Breast epithelium (tissue), 4 donors: ENCODE measurements at places on chromosomes 11 and 22. TPM values are rescaled to one million over a fixed set of nuclear protein-coding genes. Genes with fewer than 3 reads are reported as not detected.

DNA sequence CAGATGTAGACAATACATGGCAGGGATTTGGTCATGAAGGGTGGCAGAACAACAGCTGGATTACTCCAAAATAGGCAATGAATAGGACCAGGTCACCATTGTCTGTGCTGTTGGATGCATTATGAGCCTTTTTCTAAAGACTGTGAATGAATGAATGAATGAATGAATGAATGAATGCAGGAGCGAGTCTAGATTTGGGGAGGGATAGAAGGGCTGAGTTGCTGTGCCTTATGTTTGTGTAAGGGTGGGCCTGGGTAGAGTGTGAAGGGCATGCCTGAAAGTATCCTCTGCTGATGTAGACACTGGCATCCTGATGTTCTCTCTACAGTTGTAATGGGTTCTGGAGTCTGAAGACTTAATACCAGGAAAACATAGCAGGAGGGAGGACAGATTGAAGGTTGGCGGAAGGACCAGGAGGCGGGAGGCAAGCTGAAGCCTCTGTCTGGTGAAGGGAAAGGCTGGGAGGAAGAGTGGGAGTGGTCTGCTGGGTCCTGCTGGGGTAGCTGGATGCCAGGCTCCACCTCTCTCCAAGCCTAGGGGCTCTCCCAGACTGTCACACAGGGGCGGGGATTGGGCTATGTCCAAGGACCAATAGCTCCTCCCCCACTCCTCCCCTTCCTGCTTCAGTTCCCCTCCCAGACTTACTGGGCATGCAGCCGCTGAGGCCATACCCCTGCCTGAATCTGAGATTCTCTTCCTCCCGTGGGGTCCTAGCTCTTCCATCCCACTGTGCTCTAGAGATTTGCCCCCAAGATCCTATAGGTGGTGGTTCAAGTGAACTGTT, 4.8 kb downstream of the TRIM3 start:
- H3K27me3 ChIP-seq: no peaks in the 10 kb centered on the region
- H3K27ac ChIP-seq: peak overlapping the region; percentile 71
- peak; percentile 68 for DNase-seq
- H3K4me3 ChIP-seq: no peak overlapping the region

GRCh38 chr22:48908547-48908946, 919.1 kb downstream of the BRD1 start:
- no peaks in the 10 kb centered on the region for H3K36me3 ChIP-seq
- H3K27ac ChIP-seq: no peak overlapping the region
- no peak overlapping the region for H3K4me3 ChIP-seq
- H3K4me1 ChIP-seq: no peaks in the 10 kb centered on the region

GRCh38 chr22:20111689-20112622, 3.9 kb upstream of the RANBP1 start:
- H3K4me3 ChIP-seq: no peak overlapping the region
- H3K27ac ChIP-seq: no peak overlapping the region
- peaks cover 8% of the 10 kb centered on the region for H3K4me1 ChIP-seq
- H3K36me3 ChIP-seq: peaks cover 12% of the 10 kb centered on the region
- DNase-seq: no peak

DNA sequence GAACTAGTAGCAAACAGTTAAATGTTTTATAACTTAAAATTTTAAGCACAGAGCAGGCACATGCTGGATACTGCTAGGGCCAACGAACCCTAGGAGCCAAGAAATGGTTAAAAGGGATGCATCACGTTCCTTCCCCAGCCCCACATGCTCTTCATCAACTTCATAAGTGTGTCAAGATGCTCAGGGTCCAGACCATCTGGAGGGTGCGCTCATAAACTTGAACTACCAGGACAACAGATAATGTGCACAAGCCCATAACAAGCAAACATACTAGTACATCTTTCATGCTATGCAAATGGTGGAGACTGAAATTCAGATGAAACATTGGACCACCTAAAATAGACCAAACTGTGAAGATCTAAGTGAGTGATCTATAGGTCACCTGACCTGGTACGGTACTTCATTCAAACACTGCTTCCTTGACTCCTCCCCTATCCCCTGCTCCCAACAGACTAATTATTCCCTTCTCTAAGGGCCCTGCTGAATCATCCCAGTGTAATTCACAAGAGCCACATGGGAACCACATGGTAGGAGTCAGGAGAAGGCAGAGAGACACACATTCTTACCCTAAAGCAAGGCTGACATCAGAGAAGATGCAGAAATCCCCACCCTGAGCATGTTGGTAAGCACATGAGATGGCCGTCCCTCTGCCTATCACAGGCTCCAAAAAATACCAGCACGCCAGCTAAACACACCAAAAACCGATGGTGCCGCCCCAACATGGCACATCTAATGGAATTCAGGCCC, 83.9 kb downstream of the ETS1 start:
- DNase-seq: no peak
- peaks cover 32% of the 10 kb centered on the region for H3K4me1 ChIP-seq
- H3K27me3 ChIP-seq: no peaks in the 10 kb centered on the region
- peak overlapping the region; percentile 76 for H3K27ac ChIP-seq

- DNase-seq: no peak
- H3K27me3 ChIP-seq: no peaks in the 10 kb centered on the region
- no peak overlapping the region for H3K27ac ChIP-seq
- H3K4me1 ChIP-seq: no peaks in the 10 kb centered on the region
Observed at GRCh38 chr11:29025001-29025400, 916.8 kb downstream of the METTL15 start.

- H3K4me3 ChIP-seq: no peak overlapping the region
- H3K27ac ChIP-seq: peak overlapping the region; percentile 19
- H3K4me1 ChIP-seq: no peaks in the 10 kb centered on the region
- H3K27me3 ChIP-seq: no peaks in the 10 kb centered on the region
- no peak for DNase-seq
- no peaks in the 10 kb centered on the region for H3K36me3 ChIP-seq
Observed at GRCh38 chr22:17945888-17946648, 78.3 kb downstream of the MICAL3 start.

DNA sequence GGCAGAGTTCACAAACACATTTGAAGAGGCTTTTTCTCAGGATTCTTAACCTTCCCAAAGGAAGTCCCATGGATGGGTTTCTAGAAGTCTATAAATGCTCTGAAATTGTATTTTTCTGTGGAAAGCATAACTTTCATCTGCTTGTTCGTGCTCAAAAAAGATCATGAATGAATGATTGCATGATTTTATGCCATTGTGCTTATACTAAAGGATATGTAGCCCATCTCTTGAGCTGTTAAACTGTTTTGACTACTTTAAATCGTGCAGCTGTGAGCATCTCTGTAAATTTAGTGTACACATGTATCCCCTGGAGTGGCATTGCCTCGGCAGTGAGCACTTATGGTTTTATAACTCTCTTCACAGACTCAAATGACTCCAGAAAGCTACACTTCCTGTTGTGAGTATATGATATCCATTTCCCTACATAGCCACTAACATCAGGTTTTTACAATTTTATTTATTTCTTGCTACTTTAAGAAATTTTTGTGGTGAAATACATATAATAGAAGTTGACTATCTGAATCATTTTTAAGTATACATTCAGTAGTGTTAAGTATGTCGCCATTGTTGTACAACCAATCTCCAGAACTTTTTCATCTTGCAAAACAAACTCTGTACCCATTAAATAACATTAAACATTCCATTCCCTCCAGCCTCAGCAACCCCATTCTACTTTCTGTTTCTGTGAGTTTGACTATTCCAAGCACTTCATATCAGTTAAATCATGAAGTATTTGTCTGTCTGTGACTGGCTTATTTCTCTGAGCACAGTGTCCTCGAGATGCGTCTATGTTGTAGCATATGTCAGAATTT, 8.0 kb downstream of the NEAT1 start:
- H3K4me1 ChIP-seq: no peaks in the 10 kb centered on the region
- H3K27ac ChIP-seq: peak overlapping the region; percentile 70
- H3K36me3 ChIP-seq: no peaks in the 10 kb centered on the region

DNA sequence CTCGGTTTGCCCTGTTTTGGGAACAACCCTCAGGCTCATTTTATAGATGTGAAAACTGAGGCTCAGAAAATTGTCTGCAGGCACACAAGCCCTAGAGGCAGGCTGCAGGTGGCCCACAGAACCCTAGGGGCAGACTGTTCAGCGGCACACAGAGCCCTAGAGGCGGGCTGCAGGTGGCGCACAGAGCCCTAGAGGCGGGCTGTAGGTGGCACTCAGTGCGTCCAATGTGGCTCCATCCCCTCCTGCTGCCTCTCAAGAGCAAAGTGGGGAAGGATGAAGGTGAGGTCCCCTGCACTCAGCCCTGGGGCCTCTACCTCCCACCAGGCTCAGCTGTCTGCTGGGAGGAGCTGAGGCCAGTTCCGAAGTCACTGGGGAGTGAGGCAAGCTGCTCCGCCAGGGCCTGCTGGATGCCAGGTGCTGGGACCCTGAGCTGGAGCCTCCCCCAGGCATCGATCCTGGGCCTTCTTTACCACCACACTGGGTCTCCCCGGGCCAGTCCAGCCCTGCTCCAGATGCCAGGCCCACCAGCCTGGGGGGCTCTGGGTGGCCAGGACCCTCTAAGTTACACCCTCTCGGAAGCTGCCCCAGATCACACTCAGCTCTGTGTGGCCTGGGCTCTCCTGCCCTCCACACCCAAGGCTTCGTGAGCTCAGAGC, 2.3 kb downstream of the ACY3 start:
- no peak overlapping the region for H3K27ac ChIP-seq
- no peaks in the 10 kb centered on the region for H3K27me3 ChIP-seq
- H3K36me3 ChIP-seq: no peaks in the 10 kb centered on the region

ABCC8 gene
- 3.8 TPM for total RNA-seq

YWHAH gene
- total RNA-seq: 58.7 TPM

BIRC2 gene
- total RNA-seq: 48.5 TPM

THAP7 gene
- 35.8 TPM for total RNA-seq

KCNE3 gene
- 4.7 TPM for total RNA-seq

CASP5 gene
- not detected for total RNA-seq

MS4A15 gene
- total RNA-seq: not detected
